Cortex of kidney (tissue), 1 donor: ENCODE measurements at places on chromosomes 3 and 15.

DNA sequence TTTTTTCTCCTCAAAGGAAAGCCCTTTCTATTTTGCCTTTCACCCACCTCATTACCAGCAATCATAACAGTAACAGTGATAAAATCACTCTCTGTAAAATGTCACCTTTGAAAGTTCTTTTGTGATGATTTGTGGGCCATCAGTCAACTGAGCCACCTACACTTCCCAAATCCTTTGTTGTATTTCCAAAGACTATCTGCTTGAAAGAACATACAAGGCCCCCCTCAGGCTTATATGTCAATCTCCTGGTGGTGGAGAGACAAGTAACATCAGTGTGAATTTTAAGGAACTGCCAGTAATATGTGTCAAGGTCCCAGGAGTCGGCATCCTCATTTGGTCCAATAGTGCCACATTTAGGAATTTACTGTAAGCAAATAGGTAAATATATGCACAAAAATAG lies 161.1 kb upstream of the EOMES start:
- no peak for DNase-seq

DNA sequence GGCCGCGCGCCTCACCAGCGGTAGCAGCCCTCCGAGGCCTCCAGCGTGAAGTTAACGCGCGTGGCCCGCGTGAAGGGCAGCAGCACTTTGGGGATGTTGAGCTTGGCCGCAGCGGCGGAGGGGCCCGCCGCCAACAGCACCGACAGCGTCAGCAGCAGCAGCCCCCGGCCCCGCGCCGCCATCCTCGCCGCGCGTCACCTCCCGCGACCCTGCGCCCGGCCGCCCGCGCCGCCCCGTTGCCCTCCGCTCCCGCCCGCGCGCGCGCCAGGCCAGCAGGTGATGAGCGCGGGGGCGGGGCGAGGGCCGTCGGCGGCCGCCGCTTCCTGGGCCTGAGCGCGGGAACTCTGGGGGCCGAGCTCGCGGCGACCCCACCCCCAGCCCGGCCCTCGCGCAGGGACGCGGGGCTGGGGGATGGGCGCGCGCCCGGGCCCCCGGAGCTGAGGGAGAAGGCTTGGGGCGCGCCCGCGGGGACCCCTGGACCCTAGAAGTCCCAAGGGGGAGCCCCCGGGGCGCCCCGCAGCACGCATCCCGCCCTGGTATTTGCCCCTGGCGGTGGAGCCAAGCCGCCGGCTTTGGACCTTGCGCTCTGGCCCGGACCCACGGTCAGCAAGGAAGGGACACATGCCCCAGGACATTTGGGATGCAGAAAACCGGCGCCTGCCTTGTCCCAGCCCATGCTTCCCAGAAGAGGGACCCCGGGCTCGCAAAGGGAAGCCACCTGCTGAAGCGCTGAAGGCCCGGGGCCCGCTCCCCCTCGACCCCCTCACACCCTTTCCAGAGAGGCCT lies at the start of gene NUP210:
Gene NUP210, minus strand, starts transcription at position 278 of the 786 bp plus-strand sequence. Its CDS starts 96 bp downstream, at position 182.
- no peak for DNase-seq

DNA sequence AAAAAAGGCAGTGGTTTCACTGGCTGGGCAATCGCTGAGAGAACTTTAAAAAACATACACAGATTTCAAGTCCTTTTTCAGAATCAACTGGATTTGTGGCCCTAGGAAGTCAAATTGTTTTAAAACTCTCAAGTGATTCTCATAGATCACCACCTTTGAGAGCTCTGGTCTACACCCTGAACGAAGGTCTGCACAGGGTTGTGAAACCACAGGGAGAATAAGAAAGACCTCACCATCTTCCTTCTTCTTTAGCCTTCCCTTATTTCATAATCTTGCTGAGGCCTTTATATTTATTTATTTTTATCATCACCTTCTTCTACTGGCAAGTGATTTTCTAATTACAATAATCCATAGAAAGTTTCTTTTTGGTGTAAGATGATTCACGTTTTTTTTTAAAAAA lies 58.1 kb downstream of the FOXP1 start:
- DNase-seq, result no peak

DNA sequence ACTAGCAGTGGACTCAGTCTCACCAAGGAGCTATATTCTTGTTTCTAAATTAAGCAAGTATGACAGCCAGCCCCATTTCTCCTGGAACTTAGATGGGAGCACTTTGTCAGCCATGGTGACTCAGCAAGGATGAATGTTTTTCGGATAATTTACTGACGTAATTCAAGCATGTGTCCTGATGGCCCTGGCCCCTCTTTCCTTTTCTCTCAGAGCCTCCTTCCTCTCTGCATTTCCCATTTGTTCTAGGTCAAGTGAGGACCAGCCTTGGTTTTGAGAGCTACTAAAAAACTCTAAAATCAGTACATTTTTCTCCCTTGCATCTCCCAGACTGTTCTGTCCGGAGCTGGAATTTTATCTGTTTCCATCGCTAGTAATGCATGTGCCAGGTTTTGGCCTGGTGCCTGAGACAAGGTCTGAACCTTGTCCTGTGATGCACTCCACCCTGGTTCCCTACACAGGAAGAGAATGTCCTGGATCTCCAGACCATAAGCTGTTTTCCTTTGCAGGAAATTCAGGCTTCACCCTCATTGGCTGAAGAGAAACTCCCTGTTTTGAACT lies 256.6 kb upstream of the ROPN1 start:
- DNase-seq, result no peak
